ENCODE measurements at places on chromosomes 5 and 9.

- DNase-seq, result no peak
These were observed 29.3 kb downstream of the PLAC8L1 start for GRCh38 chr5:146076028-146076427.

- no peak for DNase-seq
These were observed 96.8 kb upstream of the PJA2 start for GRCh38 chr5:109506556-109506955.

- no peak for DNase-seq
These were observed 85.8 kb downstream of the FBXO38 start for GRCh38 chr5:148469501-148469935.

DNA sequence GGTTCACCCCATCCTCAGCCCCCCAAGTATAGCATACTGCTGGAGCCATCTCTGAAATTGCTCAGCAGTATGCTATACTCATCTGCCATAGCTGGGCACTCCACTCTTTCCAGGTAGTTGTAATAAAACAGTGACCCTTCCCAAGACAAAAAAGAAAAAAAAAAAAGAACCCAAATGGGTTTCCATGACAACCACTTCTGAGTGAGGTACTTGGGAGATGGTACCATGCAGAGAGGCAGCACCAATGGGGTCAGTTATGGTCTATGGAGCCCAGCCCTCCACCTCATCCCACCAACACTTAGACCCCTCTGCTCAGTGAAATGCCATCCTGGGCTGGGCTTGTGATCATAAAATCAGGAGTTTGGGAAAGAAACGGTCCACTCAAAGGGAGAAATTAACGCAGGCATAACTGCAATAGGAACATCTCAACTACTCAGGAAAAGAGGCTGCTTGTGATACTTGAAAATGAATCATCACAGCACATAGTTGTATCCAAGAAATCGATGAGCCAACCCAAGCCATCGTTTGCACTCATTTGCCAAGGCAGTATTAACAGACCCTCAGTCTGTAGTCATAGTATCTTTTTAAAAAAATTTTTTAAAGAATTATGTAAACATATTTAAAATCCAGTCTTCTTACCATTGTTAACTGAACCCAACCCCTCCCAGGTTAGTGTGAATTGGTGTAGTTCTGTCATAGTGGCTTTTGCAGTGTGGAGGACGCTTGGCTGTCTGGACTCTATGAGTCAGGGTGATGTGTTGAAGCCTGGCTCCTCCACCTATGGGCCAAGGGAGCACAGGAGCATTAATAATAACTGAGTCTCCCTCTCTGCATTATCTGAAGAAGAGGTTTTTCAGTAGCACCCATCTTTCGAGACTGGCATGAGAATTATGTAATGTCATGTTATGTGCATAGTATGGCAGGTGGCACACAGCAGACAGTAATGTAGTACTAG, 402.7 kb downstream of the SPOCK1 start:
- DNase-seq, result no peak

DNA sequence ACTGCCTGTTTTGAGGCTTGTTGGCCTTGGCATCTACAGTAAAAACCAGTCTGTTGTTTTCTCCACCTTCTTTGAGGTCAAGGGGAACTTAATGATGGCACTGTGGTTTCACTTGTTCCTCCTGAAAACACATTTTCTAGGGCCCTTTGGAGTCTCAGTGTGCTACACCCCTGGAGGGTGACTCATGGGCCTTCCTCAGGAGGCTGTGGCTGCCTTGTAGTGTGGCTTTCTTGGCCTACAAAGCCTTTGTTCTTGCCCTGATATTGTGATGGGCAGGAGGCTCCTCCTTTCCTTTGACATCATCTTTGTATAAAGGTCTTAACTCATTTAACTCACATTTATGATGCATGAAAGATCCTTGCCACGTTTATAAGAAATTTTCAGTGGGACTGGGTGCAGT, 56.3 kb upstream of the GPBP1 start:
- peak; percentile 25 for DNase-seq

Measured in activated T-helper 1 cell treated with anti-CD3 and anti-CD28 coated beads, Interleukin-2, amount 50 U/mL, for 16 hours (primary cell).